ENCODE measurements at places on chromosomes 7 and 10.

- DNase-seq, result no peak
These were observed 73.3 kb downstream of the ARID5B start for GRCh38 chr10:61974601-61975390.

GRCh38 chr10:114332301-114333192, 71.8 kb downstream of the AFAP1L2 start:
- no peak for DNase-seq

GRCh38 chr10:126272526-126272925, 115.8 kb downstream of the ADAM12 start:
- no peak for DNase-seq

DNA sequence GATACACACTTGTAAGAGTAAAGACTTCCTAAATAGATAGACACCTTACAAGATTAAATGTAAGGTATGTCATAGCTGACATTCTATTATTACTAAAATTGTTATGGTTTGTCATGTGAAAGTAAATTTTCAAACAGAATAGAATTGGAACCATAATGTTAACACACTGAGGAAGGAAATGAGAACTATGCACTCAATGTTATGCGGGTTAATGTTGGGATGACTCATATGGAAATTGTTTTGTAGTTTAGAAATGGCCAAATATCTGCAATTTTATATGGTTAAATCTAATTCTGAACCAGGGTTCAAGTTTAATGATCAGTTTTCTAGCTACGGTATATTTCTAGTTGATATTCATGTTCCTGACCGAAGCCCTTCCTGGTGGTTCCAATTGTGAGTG, 214.2 kb upstream of the ADO start:
- no peak for DNase-seq

DNA sequence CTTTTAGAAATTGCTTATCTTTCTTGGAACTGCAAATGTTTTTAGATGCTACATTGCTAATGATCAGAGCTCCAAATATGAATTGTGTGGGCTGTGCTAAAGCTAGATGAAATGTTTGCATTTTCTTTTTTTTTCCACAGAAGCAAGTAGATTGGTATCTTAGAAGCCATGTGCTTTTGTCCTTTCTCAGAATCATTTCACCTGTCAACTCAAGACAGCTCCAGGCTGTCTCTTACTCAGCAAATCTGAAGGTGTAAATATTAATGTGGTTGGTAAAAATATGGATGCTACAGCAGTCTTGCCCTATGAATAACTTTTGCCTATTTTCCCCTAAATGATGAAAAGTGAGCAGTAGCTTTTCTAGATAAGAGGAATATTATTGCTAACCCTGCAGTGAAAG, 41.2 kb downstream of the AP3M1 start:
- DNase-seq, result no peak

GRCh38 chr7:123220396-123220795, 20.6 kb upstream of the SLC13A1 start:
- no peak for DNase-seq

GRCh38 chr10:93376372-93377293, 105.5 kb downstream of the MYOF start:
- peak; percentile 90 for DNase-seq

DNA sequence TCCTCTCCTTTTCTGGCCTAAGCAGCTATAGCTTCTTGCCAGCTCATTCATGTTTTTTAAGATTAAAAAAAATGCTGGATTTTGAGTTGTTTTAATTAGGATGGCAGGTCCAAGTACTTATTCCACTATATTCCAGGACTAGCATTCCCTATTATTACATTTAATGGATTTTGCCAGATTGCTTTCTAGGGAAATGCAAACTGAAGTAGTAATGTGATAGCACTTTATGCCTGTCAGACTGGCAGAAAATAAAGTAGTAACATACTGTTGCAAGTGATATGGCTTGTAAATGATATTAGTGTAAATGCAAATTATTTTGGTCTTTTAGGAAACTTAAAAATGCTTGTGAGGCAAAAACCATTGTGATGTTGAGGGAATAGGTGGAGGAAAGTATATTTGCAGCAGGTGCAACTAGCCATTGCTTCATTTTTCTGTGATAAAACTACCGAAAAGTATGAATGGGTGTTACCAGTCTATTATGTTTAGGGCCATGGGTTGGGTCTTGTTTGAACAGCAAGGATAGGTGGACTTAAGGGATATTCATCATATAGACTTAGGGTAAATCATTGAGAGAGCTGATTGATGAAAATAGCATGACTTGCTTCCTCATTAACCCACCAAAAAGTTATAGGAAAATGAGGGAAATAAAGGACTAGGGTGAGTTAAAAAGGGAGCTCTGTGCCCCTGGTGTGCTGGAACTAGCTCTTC, 19.9 kb downstream of the ZNRF2 start:
- no peak for DNase-seq

DNA sequence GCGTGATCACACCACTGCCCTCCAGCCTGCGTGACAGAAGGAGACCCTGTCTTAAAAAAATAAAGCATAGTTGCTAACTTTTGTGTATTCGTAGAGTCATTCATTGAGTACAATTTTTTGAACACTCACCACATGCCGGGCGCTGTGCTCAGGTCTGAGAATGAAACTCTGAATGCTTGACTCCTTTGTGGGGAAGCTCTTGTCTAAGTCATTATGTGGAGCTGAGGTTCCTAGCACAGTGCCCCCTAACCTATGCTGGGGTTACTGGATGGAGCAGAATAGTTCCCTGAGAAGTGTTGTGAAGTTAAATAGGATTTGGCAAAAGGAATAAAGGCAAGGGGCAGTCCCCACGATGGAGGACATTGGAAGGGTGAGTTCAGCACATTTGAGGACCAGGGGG, 123.3 kb downstream of the CELF2 start:
- no peak for DNase-seq

DNA sequence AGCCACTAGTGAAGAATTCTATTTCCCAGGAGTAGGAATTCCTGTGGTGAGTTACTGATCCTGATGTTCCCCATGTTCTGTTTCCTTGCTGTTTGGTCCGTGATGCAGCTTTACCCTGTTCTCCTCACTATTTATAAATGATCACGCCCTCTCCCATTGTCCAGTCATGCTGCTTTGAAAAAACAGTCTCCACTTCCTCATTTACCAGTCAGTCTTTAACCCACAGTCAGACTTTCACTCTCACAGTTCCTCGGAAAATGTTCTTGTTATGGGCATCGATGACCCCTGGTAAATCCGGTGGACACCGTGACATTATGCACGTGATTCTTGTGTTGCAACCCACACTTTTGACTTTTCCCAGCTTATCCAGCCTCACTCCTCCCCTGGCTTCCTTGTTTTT, 14.4 kb downstream of the SCIN start:
- no peak for DNase-seq

- no peak for DNase-seq
These were observed 34.5 kb upstream of the GSAP start for GRCh38 chr7:77450613-77451012.

GRCh38 chr10:110932505-110933180, 13.2 kb downstream of the SHOC2 start:
- no peak for DNase-seq

DNA sequence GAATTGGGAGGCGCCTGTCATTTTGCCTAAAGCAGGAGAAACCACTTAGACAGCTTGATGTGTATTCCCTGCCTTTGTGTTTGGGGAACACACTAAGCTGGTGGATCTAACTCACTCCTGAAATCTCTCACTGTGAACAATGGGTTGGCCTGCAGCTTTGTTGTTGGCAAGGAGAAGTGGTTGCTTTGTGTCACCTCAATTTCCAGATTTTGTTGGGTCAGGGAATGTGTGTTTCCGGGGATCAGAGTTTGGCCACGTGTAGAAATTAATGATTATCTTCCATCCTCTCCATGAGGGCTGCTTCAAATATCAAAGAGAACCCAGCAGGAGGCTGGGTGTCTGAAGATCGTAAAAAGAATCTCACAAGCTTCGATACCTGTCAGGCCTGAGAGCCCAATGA, 27.8 kb downstream of the A1CF start:
- no peak for DNase-seq

- no peak for DNase-seq
These were observed 145.7 kb upstream of the FERD3L start for GRCh38 chr7:19290968-19291367.

DNA sequence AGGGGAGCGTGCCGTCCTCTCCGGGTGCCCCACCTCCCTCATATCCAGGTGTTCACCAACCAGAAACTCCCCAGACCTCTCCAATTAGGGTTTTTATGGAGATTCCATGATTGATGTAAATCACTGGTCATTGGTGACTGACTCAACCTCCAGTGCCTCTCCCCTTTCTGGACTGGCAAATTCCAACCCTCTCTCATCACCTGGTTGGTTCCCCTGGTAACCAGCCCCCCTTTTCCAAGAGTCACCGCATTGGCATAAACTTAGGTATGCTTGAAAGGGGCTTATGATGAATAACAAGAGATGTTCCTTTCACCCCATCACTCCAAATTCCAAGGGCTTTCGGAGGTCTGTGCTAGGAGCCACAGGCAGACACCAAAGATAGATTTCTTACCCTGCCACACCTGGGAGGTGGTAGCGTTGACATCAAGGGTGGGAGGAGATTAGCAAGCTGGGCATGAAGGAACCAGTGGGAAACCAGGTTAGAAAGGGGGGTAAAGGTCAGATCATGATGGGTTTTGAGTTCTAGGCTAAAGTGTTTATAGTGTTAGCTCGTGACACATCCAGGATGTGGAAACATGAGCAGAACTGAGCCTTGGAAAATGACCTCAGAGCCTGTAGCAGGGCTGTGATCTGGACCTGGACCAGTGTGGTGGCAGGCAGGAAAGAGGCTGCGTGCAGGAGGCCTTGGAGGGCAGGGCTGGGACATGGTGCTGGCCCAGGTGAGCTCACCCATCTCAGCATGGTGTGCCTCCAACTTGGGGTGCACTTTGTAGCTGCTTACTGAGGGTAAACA, 45.1 kb downstream of the CAMK1D start:
- DNase-seq, result no peak

DNA sequence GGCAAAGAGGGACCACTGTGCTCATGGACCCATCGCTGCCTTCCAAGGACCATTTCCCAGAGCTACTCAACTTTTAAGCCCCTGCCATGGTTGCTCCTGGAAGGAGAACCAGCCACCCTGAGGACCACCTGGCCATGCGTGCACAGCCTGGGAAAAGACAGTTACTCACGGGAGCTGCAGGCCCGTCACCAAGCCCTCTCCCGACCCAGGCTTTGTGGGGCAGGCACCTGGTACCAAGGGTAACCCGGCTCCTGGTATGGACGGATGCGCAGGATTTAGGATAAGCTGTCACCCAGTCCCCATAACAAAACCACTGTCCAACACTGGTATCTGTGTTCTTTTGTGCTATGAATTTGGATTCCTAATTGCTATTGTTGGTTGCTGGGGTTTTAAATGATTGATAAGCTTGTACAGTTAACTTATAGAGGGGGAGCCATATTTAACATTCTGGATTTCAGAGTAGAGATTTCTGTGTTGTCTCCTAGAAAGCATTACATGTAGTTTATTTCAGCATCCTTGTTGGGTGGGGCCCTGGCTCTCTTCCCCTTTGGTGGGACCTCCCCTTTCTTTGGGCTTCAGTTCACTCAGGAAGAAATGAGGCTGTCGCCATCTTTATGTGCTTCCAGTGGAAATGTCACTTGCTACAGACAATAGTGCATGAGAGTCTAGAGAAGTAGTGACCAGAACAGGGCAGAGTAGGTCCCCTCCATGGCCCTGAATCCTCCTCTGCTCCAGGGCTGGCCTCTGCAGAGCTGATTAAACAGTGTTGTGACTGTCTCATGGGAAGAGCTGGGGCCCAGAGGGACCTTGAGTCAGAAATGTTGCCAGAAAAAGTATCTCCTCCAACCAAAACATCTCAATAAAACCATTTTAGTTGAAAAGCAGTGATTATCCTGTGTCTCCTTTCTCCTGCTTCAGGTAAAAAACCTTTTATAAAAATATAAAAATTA, 19.4 kb downstream of the LAT2 start:
- no peak for DNase-seq

DNA sequence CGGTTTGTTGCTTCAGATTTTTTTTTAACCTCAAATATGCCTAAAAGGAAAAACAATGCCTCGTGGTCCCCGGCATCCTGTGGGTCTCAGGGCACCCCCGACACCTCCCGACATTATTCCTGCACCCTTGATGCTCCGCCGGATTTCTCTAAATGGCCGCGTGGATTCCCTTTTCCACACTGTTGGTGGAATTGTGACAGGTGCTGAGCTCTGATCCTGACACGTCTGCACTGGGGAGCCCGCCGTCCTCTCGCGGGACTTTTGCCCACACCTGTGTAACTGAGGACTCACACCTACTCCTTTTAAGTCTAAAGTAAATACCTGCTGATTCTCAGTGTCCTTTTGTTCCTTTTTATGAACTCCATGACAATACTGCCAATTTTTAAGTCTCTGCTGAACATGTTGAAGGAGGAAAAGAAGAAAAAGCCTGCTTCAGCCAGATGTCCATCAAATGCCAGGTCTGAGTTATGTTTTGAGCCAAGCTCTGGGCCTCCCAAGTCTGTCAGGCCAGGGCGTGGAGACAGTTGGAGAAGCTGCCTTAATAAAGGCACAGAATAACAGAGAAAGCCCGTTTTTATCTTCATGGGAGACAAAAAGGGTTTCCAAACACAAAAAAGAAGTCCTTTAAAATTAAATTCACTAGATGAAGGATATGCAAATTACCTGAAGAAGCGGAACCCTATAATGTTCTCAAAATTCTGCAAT, 568.2 kb downstream of the DNAJB6 start:
- DNase-seq, result no peak

DNA sequence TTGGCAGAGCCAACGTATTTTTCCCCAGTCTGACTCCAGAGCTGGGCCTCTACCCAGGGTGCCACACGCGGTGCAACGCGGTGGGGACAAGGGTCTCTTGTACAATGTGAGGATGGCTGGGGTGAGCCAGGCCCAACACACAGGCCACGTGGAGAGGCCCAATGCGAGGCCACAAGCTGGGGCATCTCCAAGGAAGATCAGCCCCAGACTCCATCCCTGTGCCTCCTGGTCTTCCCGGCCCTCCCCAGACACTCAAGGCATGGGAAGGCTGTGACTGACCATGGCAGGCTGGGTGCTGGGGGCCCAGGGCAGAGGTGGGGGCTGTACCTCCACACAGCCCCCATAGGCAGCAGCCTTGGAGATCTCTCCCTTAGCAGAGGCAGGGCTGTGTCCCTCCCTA, 135.3 kb upstream of the FAM20C start:
- DNase-seq, result no peak

GRCh38 chr7:14400271-14400670, 410.8 kb upstream of the ETV1 start:
- DNase-seq, result no peak

- no peak for DNase-seq
These were observed 14.4 kb upstream of the KIF5B start for GRCh38 chr10:32070645-32071044.

GRCh38 chr10:24935504-24936292, 16.7 kb downstream of the PRTFDC1 start:
- peak; percentile 49 for DNase-seq

GRCh38 chr10:34522546-34522945, 292.6 kb downstream of the PARD3 start:
- no peak for DNase-seq

GRCh38 chr7:157903710-157904109, 566.9 kb downstream of the DNAJB6 start:
- DNase-seq, result no peak

GRCh38 chr10:102342958-102343357, 52.5 kb upstream of the NFKB2 start:
- DNase-seq, result no peak

- no peak for DNase-seq
These were observed 101.0 kb downstream of the LRMDA start for GRCh38 chr10:75532253-75532924.

GRCh38 chr7:38057829-38058228, 120.2 kb upstream of the STARD3NL start:
- no peak for DNase-seq

GRCh38 chr7:117830422-117830954, 42.8 kb downstream of the CTTNBP2 start:
- DNase-seq, result no peak

All from activated CD4-positive, alpha-beta T cell treated with anti-CD3 and anti-CD28 coated beads, Interleukin-2, amount 10 ng/mL, durations not matched to agents 24 days and 14 days (primary cell).